H9 (cell line): ENCODE measurements at places on chromosomes 2 and 18.

DNA sequence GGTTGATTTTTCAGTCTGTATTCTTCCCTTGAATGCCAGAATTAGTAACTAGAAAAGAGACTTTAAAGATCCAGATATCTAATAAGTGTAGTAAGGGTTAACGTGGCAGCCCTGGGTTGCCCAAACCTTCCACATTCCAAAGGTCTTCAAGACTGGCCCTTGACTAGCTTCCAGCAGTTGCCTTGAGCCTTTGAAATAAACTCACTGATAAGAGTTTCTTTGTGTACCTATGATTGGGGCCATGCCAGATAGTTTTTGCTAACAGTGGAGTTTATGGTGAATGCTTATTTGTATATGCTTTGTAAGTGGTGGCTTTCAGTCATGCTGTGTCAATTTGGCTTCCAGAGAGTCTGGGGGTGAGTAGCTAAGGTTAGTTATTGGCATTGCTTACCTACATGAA lies 722.3 kb downstream of the RNF144A start:
- no peak for DNase-seq

- no peak for DNase-seq
These were observed 463.7 kb upstream of the RGPD4 start for GRCh38 chr2:107362993-107363392.

DNA sequence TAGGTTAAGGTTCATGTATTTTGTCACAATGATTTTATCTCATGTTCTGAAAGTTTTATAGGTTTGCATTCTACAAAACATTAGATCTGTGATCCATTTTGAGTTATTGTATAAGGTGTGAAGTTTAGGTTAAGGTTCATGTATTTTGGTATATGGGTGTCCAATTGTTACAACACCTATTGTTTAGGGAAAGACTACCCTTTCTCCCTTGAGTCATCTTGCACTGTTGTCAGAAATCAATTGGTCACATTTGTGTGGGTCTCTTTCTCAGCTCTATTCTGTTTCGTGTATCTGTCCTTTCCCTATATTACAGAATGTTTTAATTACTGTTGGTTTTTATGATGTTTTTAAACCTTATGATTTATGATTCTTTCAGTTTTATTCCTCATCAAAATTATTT lies 192.3 kb downstream of the MCFD2 start:
- DNase-seq = no peak

DNA sequence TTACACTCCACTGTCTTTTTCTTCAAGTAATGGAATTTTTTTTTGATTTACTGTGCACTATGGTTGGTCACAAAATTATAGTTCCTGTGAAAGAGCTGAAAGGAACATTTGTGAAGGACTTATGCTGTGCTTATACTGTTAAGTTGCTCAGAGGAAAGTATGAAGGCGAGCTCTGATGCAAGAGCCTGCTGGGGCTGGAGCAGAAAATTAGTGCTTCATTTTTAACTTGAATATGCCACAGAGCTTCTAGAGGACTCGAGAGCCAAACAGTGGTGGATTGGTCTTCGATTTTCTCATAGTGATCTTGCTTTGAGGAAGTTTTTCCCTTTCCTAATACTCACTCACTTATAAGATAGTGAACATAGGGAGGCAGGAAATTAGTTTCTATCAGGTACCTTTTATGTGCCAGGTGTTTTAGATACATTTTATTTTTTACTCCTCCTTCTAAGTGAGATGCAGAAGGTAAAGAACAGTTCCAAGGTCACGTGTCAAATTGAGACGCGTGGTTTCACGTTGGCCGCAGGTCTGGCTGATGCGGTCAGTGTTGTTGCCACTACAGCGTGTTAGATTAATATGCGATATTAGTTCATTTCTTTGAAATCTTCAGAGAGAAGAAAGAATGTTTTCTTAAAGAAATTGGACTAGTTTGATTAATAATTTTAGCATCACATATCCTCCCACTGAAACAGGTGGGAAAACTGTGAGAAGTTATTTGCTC lies 20.2 kb downstream of the GATA6 start:
- no peak for DNase-seq

DNA sequence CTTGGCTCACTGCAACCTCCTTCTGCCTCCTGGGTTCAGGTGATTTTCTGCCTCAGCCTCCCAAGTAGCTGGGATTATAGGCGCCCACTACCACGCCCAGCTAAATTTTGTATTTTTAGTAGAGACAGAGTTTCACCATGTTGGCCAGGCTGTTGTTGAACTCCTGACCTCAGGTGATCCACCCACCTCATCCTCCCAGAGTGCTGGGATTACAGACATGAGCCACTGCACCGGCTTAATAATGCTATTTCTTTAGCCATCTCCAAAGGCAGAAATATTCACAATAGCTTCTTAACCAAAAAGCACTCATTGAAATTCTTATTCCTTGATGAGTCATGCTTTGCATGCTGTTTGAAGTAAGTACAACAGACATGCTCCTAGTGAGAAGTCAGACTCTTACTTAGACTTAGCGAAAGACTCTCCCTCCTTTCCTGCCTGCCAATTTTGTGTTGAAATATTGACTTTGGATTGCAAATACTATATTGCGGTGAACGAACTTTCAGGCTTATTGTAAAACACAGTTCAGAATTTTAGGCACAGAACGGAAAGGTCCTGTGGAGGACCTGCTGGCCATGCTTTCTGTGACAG lies 4.4 kb downstream of the ACTR3 start:
- no peak for DNase-seq

DNA sequence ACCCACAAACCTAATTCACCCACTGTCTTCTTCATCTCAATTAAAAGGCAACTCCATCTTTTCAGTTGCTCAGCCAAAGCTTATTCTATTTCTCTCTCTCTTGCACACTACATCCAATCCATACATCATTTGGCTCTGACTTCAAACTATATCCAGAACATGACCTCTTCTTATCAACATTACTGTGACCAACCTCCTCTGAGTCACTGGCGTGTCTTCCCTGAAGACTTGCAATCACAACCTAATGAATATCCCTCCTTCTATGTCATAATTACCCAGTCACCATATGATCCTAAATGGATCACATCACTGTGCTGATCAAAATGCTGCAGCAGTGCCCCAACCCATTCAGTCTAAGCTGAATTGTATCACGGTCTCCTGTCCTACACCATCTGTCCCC lies 22.6 kb upstream of the SULT1C3 start:
- no peak for DNase-seq

- peak; percentile 32 for DNase-seq
These were observed 15.4 kb downstream of the ALPG start for GRCh38 chr2:232422051-232422450.

- no peak for DNase-seq
These were observed 65.7 kb downstream of the SPRED2 start for GRCh38 chr2:65366595-65367125.

DNA sequence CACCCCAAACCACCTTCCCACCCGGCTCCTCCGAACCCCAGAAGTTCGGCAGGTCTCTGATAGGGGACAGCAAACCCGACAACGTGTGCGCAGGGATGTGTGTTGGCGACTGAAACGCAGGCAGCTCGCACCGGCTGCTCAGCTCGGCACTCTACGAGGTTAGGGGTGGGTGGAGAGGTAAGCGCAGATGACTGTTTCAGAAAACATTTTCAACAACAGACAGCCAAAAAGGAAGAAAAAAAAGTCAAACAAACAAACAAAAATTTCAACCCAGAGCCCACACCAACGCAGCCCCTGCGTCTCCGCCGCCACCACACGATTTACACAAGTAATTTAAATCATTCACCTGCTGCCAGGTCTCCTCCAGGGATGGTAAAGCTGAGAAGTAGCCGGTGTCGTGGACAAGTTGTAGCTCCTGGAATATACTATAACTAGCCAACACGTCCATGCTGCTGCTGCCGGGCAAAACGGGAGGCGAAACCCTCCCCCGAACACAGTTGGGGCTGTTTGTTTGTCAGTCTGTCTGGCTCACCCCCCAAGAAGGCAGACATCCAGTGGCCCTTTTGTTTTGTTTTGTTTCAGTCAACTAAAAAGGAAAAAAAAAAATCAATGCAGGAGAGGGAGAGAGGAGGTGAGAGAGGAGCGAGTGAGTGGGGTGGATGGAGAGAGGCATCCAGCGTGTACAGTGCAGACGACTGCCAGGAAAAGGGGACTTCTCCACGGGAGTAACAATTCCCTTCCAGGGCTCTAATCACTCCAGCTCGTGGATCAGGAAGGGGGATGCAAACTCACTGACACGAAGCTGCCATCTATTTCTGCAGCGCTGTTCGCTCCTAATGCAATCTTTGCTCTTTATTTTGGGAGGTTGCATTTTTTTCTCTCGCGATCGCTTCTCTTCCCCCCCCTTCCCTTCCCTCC lies at the start of gene KLF7:
TSS of gene KLF7 (minus strand) at position 828 of the 918 bp plus-strand sequence. CDS start at position 448, 380 bp downstream.
- peak; percentile 50 for DNase-seq

- DNase-seq = no peak
These were observed 16.8 kb upstream of the MAT2A start for GRCh38 chr2:85522090-85522647.
